ENCODE measurements at places on chromosomes 7 and 10. TPM values are rescaled to one million over a fixed set of nuclear protein-coding genes. Genes with fewer than 3 reads are reported as not detected.

The DPYSL4 gene
- 1.4 TPM for total RNA-seq

DNA sequence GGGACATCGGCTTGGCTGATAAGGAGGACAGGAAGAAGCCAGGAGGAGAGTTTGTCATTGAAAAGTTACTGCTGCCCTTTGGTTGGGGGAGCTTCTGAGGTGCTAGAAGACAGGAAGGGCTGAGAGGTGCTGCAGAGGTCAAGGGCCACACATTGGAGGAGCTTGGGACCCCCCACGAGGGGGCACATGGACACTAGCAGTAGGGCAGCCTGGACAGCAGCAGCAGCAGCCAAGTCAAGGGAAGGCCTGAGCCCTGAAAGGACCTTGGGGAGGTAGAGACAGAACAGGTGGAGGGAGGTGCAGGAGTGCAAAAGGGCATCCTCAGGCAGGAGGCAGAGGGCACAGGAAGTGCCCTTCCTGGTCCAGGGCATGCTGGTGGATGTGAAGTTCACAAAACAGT, 439.7 kb upstream of the IGFBP3 start:
- DNase-seq, result no peak

GRCh38 chr10:98485959-98486358, 39.2 kb upstream of the HPS1 start:
- no peak for DNase-seq

GRCh38 chr7:2681929-2682799, 5.8 kb upstream of the AMZ1 start:
- no peak for DNase-seq

- no peak for DNase-seq
These were observed 16.8 kb downstream of the BBIP1 start for GRCh38 chr10:110901954-110902819.

DNA sequence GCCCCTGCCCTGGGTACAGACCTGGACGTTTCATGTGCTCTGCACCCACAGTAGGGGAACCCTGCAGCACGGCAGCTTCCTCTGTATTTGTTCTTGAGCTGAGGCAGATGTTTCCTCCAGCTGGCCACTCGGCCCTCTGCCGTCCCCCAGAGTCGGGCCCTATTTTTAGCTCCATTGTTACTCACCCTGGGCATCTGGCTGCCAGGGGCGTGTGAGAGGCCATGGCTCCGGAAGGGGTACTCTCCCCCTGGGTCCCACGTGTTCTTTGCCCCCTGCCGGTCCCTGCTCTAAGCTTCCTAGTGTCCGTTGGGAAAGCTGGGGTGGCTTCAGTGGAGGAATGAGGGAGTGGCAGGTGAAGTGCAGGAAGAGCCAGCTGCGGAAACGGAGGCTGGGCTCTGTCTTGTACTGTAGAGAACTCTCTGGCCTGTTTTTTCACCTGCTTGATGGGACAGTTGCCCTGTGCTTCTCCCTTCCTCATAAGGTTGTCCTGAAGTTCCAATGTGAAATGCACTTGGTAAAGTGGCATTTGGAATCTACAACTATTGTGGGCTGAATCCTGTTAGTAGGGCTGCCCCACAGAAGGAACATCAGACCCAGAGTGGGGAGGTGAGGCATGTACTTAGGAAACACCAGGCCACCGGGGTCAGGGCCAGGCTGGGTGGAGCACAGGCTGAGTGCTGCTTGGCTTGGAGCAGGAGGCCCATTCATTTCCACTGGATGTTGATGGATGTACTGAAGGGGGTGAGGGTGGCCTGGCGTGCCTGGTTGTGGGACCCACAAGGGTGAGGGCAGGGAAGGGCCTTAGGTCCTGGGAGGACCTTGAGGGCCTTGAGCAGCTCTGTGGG, 30.6 kb downstream of the PALD1 start:
- no peak for DNase-seq

DNA sequence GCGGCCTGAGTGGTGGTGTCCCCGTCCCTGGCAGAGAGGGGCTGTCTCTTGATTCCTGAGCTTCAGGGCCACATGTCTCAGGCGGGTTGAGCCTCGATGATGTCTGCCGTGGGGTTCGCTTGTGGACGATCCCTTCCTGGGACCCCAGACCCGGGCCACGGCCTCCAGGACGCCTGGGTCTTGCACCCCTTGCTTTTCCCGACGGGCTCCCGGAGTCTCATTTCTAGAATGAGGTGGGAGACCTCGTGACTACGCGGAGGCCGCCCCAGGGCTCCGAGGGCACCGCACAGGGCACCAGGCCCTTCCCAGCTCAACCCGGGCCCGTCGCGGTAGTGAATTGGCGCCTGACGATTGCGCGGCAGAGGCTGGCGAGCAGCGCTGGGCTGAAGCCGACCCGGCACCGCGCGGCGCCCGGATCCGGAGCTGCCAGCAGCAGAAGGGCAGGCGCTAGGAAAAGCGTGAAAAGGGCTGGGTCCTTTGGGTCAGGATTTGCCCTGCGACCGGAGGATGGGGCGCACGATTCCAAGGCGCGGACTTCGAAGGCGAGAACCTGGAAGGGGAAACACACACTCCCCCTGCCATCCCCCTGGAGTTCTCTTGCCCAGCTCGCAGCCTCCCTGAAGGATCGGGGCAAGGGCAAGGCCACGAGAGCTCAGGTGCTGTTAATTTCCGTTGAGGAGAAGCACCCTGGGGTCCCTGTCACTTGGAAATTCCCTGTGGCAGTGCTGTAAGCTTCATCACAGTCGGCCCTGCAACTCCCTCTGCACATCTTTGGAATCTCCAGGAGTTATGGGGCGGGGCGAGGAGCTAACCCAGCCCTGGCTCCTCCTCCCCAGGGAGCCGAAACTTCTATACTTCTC, 15.5 kb downstream of the TLX1 start:
- DNase-seq, result no peak

DNA sequence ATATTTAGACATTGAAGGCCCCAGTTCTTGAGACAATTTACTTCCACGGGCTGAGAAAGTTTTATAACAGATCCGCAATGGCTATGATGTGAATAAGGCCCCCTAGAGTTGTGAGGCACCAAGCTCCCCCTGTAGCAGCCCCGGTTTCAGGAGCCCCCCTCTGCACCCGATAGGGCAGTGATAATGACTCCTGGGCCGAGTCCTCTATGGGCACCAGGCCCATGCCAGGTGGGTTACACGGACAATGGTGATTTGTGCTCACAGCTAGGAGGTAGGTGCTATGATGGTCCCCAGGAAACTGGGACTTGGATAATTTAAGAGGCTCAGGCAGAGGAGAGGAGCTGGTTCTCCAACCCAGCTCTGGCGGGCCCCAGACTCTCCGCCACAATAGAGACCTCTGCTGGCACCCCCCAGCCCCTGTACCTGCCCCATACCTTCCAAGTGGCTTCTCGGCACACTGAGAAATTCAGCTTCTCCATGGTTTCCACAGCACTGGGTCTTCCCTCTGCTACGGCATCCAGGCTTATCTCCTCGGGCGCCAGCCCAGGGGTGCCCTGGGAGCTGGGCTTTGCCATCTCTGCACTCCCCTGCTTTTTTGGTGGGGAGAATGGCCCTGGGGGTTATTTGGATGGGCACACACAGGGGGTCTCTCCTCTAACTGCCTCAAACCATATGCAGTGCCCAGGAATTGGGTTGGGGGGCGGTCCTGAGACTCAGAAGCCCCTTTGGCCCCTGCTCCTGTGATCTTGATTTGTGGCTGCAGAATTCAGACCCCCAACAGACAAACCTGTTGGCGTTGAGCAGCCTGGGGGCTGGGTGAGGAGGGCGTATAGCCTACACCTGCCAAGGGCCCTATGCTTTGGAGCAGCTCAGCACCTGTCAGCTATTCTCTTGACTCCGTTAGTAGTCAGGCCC, 12.2 kb upstream of the KCP start:
- DNase-seq, result peak; percentile 49
